Myocyte (in vitro differentiated cells): ENCODE measurements at places on chromosomes 7 and 10.
A peak's percentile ranks its signal among the peaks of the same experiment; 100 is the strongest.

GRCh38 chr7:97499204-97499603 lies 232.7 kb upstream of the TAC1 start:
- peak; percentile 17 for DNase-seq

DNA sequence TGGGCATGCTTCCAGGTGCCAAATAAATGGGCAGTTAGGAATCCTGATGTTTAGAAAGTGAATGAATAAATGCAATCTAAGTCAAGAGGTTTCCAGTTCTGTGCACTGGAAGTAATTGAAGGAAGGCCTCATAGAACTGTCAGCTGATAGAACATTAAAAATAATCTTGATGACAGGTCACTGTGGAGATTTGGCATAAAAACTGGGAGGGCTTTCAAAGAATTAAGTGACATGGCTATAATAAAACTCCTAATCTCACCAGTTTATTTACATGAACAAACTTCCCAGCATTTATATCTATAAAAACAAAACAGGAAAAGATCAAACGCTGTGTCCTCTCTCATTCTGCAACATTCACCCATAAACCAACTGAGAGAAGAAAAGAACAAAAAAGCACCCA lies 170.5 kb downstream of the SLIT1 start:
- DNase-seq = no peak

- DNase-seq = no peak
Measured at GRCh38 chr10:33669904-33670303, 335.4 kb upstream of the NRP1 start.

DNA sequence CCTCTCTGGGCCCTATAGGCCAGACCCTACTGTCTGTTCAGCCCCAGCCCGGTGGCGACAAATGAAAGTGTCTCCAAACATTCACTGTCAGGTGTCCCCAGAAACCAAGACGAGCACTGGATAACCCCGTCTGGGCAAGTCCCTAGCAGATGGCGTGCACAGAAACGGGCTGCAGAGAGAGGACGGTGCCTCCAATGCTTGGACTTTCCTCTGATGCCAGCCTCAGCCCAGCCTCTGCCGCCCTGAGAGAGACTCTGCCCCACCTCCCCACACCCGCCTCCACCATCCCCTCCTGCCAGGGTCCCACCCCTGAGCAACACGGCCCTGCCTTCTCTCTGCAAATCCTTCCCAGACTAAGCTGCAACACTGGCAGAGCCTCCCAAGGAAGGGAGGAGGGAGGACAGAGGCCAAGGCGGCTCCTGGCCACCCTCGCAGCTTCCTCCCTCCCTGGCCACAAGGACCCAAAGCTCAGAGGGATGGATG lies 7.4 kb upstream of the LFNG start:
- DNase-seq = no peak

DNA sequence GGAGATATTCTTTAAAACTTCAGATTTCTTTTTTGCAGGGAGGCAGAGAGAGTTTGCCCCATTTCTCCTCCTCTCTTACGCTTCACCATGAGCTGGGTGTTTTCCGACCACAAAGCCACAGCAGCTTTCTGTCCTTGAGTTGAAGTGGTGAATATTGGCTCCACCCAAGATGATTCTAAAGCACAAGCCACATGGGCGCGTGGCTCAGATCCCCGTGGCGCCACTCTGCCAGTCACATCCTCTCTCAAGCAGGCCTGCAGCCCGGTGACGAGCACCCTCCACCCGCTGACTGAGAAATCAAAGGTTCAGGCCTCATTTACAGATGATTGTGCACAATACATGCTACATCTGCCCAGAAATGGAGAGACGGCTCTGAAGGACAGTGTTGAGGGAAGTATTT lies 27.6 kb upstream of the RNF32 start:
- DNase-seq = no peak

GRCh38 chr10:86685416-86685815 lies 17.1 kb downstream of the LDB3 start:
- no peak for DNase-seq
